NCI-H748 treated with DMSO at 0.1 percent for 48 hours (cell line): ENCODE measurements at places on chromosomes 16 and 17.

- no peak for DNase-seq
Observed at GRCh38 chr17:75622076-75622475, 11.2 kb upstream of the SMIM5 start.

DNA sequence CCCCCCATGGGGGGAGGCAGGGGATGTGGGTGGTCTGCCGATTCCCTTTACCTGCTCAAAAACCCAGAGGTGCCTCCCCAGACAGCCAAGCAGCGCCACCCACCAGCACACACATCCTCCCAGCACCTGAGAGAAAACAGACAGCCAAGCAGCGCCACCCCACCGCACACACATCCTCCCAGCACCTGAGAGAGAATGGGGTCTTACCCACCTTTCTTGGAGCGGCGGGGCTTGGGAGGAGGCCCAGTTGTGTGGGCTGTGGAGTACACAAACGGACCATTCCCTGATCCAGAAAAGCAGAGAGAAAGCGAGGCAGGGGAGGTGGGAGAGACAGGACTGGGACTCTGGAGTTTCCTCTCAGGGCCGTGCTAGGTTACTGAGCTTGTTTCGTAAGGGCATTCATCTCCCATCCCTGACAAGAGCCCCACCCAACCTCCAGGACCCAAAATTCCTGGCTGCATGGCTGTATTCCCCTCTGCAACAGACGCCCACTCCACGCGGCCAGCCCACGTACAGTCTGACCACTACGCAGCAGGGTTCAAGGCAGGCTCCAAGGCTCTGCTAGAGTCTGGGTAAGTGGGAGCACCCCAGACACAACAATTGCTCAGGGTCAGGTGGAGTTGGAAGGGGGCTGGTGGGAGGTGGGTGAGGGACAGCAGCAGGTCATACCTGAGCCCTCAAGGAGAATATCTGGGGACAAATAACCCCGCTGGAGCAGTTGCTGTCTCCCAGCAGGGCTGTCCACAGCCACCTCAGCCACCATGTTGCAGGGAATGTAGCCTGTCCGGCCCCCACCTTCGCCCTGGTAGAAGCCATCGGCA, 22.3 kb downstream of the TSPOAP1 start:
- DNase-seq: no peak

DNA sequence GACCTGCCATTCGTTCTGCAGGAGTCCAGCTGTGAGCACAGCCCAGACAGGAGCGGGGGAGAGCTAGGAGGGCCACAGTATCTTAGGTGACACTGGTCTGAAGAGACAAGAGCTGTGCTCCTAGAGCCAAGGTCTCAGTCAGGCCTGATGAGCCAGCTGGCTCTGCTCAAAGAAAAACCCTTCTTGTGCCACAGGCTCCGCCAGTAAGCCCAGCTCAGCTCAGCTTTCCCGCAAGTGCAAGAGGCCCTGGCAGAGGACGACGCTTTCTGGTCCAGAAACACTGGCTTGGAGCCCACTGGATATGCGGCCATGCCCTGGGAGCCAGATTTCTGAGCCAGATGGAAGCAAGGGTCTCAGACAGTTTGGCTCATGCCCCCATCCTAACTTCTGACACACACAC, 23.9 kb downstream of the PEMT start:
- DNase-seq: no peak

DNA sequence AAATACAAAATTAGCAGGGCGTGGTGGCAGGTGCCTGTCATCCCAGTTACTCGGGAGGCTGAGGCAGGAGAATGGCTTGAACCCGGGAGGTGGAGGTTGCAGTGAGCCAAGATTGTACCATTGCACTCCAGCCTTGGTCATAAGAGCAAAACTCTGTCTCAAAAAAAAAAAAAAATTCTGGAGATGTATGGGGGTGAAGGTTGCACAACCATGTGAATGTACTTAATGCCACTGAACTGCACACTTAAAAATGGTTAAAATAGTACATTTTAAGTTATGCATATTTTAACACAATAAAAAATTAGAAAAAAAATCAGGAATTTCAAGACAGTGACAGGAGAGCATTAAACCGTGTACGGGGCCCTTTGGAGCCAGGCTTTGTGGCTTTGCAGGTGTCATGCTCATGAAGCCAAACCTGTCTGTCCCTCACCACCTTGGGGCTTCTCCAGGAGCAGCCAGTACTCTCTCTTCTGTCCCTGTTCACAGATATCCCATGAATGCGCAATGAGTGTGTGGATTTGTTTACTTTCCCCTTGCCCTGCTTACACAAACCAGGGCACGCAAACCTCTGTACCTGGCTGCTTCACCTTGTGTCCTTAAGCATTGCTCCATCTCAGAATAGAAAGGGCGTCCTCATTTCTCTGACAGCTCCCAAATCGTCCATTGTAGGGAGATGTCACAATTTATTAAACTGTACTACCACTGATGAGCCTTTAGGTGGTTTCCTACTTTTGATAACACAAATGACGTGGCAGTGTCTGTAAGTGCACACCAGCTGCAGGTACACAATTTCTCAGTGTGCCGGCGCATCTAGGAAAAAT, 58.2 kb upstream of the CBX4 start:
- DNase-seq: no peak

DNA sequence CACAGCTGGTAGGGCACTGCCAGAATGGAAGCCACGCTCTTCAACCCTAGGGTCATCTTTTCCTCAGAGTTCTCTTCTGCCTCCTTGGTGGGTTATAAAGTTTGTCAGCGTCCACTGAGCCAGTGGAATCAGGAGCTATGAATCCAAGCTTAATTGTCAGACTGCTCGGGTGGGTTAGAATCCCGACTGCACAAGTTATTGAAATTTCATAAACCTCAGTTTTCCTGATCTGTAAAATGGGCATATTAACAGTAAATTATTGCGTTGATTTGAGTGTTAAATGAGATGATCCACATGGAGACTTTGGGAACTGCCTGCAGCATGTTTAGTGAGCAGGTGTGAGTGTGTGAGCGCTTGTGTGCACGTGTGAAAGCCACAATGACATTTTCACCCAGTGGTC, 400.5 kb upstream of the CDH11 start:
- no peak for DNase-seq

DNA sequence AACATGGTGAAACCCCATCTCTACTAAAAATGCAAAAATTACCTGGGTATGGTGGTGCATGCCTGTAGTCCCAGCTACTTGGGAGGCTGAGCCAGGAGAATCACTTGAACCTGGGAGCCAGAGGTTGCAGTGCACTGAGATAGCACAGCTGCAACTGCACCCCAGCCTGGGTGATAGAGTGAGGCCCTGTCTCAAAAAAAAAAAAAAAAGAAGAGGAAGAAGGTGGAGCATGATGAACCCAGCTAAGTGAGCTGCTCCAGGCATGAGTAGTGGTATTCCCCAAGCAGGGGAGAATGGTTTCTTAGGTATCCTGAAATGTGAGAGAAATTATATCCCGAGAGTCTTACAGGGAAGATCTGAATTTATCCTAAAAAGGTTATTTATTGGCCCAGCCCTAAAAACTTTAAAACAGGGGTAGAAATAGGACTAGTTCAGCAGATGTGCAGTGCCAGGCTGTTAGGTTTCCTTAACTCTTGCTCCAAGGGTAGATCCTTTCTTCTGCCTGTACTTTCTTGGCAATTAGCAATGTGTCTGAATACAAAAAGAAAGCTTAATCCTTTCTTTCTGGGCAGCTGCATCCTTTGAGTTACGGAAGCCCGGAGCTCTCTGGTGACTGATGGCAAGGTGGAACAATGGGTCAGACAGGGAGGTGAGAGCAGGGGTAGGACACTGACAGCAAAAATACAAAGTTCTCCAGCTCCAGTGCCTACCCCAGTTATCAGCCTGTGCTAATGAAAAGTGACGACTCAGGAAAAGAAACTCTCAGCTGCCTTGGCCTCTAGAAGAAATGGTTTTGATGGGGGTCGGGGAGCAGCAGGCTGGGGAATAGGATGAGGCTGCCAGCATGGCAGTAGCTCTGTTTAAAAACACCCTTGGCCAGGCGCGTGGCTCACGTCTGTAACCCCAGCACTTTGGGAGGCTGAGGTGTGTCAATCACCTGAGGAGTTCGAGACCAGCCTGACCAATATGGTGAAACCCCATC, 36.5 kb upstream of the TOB1 start:
- no peak for DNase-seq

- peak; percentile 85 for DNase-seq
Observed at GRCh38 chr17:7045492-7046126, 1.7 kb upstream of the SLC16A11 start.

DNA sequence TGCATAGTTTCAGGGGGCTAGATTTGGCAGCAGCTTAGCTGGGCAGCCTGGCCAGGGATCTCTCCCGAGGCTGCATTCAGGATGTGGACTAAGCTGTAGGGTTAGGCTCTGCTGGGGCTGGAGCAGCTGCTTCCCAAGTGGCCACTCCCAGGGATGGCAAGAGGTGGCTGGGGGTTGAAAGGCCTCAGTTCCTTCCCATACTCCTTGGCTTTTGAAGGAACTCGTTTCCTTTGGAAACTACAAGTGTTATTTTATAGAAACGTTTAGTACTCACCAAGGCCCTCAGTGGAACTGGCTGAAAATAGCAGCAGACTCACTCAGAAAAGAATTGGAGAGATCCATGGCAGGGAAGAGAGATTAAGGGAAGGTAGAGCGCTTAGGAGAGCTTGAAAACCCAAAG, 76.4 kb downstream of the WWP2 start:
- no peak for DNase-seq

- DNase-seq: no peak
Observed at GRCh38 chr17:51128076-51128475, 7.4 kb upstream of the SPAG9 start.

GRCh38 chr17:81206657-81207056, 16.1 kb downstream of the CEP131 start:
- no peak for DNase-seq

DNA sequence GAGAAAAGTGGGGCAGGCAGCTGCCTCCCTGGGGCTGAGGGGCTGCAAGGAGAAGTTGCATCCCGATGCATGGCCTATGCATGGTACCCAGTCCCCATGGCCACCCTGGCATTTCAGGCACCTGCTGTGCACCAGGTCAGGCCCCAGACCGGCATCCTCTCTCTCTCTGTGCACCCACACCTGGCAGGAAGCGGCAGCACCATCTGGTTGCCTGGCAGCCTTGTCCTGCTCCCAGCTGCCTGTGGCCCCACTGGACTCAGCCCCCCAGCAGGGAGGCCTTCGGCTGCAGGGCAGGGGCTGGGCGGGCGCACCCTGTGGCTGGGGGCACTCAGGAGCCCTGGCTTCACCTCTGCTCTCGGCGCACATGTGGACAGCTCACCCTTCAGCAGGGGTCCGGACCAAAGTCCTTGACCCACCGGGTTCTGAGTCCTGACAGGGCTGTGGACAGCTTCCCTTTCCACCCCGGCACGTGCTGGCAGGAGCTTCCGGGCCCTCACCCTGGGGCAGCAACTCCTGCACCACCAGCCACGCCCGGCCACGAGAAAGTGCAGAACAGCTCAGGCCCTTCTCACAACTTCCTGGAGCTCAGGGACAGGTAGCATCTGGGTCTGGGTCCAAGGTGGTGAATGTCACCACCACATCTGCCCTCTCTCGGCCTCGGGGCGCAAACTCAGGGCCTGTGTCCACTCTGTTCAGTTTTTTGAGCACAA, 36.7 kb downstream of the CTU2 start:
- DNase-seq: no peak

GRCh38 chr17:27299384-27300049, 5.6 kb downstream of the WSB1 start:
- DNase-seq: peak; percentile 31

- DNase-seq: no peak
Observed at GRCh38 chr17:66447159-66447558, 144.7 kb downstream of the PRKCA start.

- DNase-seq: no peak
Observed at GRCh38 chr16:82638095-82638798, 11.5 kb downstream of the CDH13 start.

DNA sequence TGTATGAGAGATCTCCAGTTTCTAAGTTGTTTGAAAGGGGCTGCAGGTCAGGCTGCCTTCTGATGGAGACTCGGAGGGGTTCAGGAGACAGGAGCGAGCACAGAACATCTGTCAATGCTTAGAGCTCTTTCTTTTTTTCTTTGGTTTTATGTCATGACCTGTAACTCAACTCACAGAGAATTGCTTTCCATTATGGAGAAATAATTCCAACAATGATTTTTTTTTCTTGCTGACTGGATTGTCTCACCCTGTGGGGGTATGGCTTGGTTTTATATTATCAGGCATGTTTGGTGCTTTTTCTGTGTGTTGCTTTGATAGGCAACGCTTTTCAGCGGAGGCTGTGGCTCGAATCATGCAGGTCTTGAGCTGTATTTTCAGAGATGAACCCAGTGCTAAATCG, 10.7 kb upstream of the KCNJ2 start:
- DNase-seq: no peak

DNA sequence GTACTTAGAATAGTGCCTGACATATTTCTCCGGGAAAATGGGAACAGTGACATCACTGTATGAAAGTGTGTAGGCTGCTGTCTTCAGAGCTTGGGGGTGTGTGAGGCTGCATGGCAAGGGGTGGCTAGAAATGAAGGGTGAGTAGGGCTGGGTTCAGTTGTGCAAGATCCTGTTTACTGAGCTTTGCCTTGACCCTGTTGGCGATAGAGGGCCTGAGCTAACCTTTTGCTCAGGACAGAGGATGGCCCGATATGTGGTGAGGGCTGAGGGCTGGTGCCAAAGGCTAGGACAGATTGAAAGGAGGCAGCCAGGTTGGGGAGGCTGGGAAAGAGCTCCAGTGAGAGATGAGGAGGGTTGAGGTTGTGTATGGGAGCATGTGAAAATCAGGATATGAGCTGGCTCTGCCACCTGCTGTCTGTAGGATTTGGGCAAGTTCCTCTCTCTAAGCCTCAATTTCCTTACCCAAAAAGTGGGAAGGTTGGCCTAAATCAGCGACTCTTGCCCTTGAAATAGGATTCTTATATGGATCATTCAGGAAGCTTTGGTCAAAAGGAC, 6.0 kb upstream of the CCL1 start:
- no peak for DNase-seq

- DNase-seq: no peak
Observed at GRCh38 chr17:34153991-34154390, 101.1 kb upstream of the CCL2 start.

DNA sequence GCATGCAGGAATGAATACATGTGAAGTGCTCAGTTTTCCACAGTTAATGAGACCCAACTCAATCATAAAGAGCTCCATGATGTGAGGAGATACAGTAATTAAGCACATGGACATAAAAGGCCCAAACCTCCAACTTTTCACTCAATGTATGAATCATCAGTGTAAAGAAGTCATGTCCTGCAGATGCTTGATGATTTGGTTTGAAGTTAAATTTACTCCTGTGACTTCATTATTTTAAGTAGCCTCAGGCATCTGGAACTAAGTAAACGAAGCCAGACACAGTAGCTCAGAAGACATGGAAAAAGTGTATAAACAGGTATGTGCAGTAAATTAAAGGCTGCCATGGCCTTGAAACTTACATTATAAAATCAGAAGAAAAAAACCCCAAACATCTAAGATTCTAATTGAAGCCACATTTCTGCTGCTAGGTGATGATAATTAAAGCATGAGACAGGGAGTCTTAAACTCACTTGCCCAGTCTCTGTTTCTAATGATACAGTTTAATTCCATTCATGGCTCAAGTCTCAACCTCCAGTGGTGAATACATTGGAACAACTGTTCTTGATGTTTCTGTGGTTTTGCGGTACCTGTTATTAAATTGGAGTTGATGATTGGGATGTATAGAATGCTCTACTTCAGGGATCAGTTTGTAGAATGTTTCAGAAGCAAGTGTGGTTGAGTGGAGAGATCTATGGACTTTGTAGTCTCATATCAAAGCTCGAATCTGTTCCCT, 28.9 kb upstream of the CCL2 start:
- no peak for DNase-seq
